ENCODE measurements at places on chromosomes 7 and 10.

- no peak for DNase-seq
Measured at GRCh38 chr10:97675222-97675621, 11.8 kb downstream of the AVPI1 start.

DNA sequence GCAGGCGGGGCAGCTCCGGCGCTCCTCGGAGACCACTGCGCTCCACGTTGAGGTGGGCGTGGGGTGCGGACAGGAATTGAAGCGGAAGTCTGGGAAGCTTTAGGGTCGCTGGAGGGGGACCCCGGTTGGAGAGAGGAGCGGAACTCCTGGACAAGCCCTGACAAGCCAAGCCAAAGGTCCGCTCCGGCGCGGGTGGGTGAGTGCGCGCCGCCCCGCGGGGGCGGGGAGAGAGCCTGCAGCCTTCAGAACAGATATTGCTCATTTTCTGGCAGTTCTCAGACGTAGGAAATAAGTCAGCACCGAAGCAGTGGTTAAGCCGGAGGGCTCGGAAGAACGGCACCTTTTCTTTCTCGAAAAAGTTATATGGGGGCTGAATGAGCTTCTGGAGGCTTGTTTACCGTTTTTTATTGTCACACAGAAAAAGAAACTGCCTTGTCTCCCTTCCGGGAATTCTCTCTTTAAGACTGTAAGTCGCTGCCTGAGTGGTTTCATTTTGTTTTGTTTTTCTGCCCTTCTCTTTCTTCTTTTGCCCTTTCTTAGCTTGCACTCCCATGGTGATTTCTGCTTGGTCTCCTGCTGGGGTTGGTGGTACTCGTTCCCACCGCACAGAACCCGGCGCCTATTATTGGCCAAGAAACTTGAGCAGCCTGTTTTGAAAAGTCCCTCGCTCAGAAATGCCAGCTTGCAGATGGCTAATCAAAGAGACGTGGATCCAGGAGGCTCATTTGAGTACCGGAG lies 732 bp downstream of the FAS start:
- peak; percentile 55 for DNase-seq

GRCh38 chr7:37549076-37549931 lies 100.6 kb upstream of the ELMO1 start:
- DNase-seq, result no peak

DNA sequence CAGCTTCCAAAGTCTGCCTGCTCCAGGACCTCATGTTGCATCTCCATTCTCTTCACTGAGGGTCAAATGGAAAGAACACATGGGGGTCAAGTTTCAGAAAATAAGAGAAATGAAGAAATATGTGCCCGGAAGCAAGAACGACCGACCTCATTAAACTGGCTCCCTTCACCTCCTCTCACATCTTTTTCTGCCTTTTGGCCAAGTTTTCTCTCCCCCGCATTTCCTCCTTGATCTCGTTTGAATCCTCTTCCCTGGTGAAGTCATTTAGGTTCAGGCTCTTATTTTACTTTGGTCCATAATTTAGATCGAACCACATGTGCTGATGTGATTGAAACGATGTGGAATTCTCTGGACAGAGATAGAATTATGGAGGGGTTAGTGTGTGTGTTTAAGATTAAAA lies 44.2 kb downstream of the EGFR start:
- no peak for DNase-seq

DNA sequence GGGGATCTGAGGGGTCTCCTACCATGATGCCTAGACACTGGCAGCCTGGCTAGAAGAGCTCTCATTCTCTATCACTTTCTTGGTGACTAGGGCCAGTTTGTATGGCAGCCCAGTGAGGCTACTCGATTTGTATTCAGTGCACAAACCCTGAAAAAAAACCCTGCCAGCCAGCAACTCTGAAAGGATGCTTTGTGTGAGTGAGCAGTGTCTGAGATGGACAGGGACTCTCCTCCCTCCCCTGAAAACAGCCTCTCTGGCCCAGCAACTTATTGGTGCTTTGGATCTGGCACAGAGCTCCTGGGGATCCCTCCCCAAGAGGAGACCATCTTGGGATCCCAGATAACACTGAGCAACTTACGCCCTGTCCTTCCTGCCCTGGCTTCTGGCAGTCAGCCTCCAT lies 10.8 kb upstream of the LRRC4 start:
- peak; percentile 93 for DNase-seq

DNA sequence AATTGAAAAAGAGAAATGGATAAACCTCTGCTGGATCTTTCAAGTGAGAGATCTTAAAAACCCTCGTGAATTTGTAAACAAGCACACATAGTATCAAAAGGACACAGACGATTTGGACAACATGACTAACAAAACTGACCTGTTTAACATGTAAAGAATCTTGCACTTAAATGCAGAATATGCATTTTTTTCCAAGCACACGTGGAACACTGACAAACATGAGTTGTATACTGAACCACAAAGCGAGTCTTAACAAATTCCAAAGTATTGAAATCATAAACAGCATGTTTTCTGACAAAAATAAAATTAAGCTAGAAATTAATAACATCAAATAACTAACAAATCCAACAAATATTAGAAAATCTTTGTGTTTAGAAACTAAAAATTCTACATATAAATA lies 65.0 kb upstream of the ZNF746 start:
- DNase-seq, result no peak

DNA sequence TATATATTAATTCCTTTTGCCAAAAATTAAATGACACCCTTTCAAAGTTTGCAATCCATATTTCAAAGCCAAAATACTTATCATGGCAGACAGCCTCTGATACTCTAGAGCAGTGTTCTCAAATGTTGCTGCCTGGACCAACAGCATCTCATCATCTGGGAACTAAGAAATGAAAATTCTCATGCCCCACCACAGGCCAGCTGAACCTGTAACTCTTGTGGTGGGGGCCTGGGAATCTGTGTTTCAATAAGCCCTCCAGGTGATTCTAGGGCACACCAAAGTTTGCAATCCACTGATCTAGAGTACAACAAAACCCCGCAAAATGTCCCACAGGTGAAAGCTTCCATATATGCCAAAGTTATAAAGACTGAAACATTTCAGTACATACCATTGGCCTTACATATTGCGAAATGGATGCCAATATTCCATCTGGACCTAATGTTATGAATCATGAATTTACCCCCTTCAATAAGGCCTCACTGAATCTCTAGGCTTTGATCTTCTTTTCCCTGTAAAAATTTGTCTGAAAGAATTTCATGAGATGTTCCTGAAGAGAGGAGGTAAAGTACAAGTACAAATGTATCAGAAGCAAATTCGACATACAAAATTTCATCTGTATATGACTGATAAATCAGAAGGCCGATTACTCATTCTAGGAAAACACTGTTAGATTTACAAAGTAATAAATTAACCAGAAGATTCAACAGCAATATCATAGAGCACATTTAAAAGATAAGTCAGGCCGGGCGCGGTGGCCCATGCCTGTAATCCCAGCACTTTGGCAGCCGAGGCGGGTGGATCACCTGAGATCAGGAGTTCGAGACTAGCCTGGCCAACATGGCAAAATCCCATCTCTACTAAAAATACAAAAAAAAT lies 25.3 kb upstream of the EPC1 start:
- no peak for DNase-seq

DNA sequence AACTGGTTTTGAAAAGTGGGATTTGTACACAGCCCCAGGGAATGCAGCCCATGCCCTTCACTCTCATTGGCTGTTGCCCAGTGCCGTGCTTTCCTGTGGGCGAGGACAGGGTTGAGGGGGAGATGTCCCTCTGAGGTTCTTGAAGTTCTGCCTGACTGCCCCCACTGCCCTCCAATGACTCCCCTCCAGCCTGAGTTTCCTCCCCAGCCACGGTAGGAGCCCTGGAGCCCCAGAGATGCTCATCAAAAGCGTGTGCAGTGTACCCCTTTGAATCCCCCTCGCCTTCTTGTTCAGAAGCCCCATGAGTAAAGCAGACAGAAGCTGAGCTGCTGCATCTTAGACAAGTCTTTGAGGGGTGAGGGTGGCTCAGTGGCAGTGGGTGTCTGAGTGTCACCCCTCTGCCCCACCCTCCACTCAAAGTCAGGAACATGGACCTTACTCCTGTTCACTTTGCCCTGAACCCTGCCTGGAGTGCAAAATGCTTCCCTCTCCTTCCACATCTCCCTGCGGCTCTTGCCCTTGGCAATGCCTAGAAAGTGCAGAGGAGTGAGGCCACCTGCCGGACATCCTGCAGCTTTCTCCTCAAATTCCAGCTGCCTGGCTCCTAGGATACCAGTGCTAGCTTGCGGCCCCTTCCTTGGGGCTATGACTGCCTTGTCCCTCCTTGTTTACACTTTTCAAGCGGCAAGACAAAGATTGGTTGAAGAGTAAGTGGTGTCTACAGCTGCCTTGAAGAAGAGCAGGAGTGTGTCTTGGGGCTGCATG lies 19.9 kb downstream of the FAM241B start:
- no peak for DNase-seq

Data from hippocampal formation (tissue), 2 donors.